ENCODE measurements at places on chromosomes 2 and 18. TPM values are rescaled to one million over a fixed set of nuclear protein-coding genes. Genes with fewer than 3 reads are reported as not detected.

Gene NDC80
- total RNA-seq, result 82.2 TPM

Gene GLI2
- total RNA-seq, result not detected

GRCh38 chr2:47907039-47907781 lies 912 bp upstream of the FBXO11 start:
- DNase-seq, result peak; percentile 70

GRCh38 chr2:234699456-234699855 lies 202.6 kb upstream of the ARL4C start:
- DNase-seq, result no peak

DNA sequence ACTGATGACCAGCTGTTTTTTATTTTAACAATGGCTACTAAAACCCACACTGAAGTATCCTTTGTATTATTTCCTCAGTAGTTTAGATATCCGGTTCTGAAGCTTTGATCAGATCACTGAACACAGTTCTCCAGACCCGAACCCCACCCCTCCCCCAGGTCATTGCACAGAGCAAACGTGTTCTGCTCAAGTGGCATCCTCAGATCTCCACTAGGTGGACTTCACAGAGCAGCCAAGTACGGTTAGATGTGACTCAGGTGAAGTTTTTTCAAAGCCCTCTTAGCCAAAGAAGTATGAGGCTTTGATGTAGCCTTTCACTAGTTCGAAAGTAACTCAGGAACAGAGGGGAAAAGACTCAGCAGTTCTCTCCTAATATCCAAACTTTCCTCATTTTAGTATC lies 142.7 kb upstream of the NRP2 start:
- peak; percentile 9 for DNase-seq

GRCh38 chr2:230874456-230874855 lies 9.7 kb downstream of the ITM2C start:
- no peak for DNase-seq

GRCh38 chr2:34875091-34875745 lies 1276.1 kb upstream of the FAM98A start:
- DNase-seq, result no peak

GRCh38 chr18:46502444-46502843 lies 154.6 kb downstream of the LOXHD1 start:
- peak; percentile 37 for DNase-seq

All from activated CD8-positive, alpha-beta T cell treated with anti-CD3 and anti-CD28 coated beads for 36 hours (primary cell).